MCF 10A (cell line): ENCODE measurements at places on chromosomes 1 and 21.
A peak's percentile ranks its signal among the peaks of the same experiment; 100 is the strongest.

GRCh38 chr1:60753036-60753900 lies 329.1 kb upstream of the NFIA start:
- H3K27ac ChIP-seq: no peak overlapping the region
- no peaks in the 10 kb centered on the region for H3K36me3 ChIP-seq
- no peak for DNase-seq
- no peak overlapping the region for H3K4me3 ChIP-seq

- H3K4me1 ChIP-seq: peaks cover 4% of the 10 kb centered on the region
- no peaks in the 10 kb centered on the region for H3K27me3 ChIP-seq
- H3K4me3 ChIP-seq: no peak overlapping the region
- H3K36me3 ChIP-seq: no peaks in the 10 kb centered on the region
- no peak for DNase-seq
Measured at GRCh38 chr1:180918519-180918918, 5.8 kb downstream of the KIAA1614 start.

DNA sequence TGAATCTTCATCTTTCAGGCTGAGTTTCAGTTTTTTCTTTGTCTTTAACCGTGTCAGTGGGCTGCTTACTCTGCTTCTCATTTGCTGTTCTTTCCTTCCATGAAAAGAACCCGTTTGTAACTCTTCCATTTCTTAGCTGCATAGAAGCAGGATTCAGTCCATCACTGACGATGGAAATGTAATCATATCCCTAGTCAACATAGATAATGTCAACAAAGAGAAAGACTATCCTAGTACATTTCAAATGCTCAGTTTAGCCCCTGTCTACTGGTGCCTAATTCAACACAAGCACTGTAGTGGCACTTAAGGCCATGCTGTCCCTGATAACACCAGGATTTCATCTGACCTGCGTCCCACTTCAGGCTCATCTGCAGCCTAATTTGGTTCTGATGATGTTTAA lies 376 bp downstream of the GBP1 start:
- H3K36me3 ChIP-seq: no peaks in the 10 kb centered on the region
- no peak for DNase-seq
- H3K27me3 ChIP-seq: no peaks in the 10 kb centered on the region
- peak overlapping the region; percentile 91 for H3K27ac ChIP-seq

- peak overlapping the region; percentile 16 for H3K27ac ChIP-seq
- no peak overlapping the region for H3K4me3 ChIP-seq
- peak; percentile 8 for DNase-seq
- no peaks in the 10 kb centered on the region for H3K27me3 ChIP-seq
- no peaks in the 10 kb centered on the region for H3K36me3 ChIP-seq
Measured at GRCh38 chr1:167094690-167095089, 815 bp downstream of the STYXL2 start.

- no peak overlapping the region for H3K4me3 ChIP-seq
- H3K4me1 ChIP-seq: peaks cover 16% of the 10 kb centered on the region
- no peak overlapping the region for H3K27ac ChIP-seq
Measured at GRCh38 chr1:93988634-93989350, 79.6 kb upstream of the GCLM start.

DNA sequence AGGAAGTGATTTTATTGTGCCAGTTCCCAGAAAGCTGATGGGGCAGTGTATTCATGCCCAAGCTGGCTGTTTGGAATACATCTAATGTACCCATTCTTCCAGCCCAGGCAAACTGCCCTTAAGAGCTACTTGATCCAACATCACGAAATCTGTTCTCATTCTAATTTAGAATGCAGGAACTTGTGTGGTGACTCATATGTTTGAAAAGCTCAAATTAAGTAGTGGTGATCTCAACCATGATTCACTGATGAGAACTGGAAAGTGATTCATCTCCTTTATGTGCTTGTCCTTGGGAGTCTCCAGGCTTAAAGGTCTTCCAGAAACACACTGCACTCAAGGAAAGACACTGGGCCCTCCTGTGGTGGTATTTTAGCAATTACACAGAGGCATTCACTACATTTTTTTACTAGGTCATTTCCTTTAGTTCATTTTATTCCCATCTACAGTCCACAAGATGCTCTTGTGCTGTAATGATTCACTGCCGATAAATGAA lies 65.4 kb downstream of the RPE65 start:
- DNase-seq: peak; percentile 98
- no peaks in the 10 kb centered on the region for H3K27me3 ChIP-seq
- H3K4me3 ChIP-seq: no peak overlapping the region
- no peaks in the 10 kb centered on the region for H3K36me3 ChIP-seq
- peak overlapping the region; percentile 40 for H3K27ac ChIP-seq

GRCh38 chr1:246566813-246567645 lies 773 bp downstream of the CNST start:
- H3K27ac ChIP-seq: peak overlapping the region; percentile 97
- H3K4me3 ChIP-seq: peak overlapping the region; percentile 93
- no peaks in the 10 kb centered on the region for H3K27me3 ChIP-seq
- H3K4me1 ChIP-seq: peaks cover 34% of the 10 kb centered on the region

DNA sequence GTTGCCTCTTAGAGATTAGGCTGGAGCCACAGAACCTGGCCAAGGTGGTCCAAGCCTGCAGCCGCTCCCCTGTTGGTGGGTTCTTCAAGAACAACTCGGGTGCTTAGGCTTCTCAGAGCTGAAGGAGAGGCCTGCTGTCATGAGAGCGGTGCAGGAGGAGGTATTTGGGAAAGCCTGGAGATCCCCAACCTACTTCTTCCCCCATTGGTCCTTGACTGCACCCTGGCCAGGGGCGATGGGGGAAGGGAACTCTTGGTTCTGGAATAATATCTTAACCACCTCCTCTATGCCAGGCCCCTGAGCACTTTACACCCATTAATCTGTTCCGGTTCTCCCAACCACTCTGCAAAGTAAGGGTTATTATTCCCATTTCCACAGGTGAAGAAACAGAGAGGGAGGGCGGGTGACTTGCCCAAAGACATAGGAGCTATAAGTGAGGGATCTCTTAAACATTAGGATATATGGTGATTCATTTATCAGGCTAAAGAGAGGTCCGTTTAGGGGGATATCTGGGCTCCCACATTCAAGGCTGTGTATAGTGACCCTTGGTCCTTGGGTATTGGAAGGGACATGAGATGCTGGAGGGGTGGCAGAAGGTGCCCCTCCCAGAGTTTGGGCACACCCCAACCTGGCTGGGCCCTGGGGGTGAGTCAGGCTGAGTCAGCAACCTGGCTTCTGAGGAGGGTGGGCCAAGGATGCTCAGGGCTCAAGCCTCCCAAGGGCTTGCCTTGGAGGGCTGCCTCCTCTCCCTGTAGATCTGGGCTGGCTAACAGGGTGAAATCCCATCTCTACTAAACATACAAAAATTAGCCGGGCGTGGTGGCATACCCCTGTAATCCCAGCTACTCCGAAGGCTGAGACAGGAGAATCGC lies 5.2 kb downstream of the TRNP1 start:
- peaks cover 72% of the 10 kb centered on the region for H3K36me3 ChIP-seq
- peak overlapping the region; percentile 92 for H3K27ac ChIP-seq
- H3K27me3 ChIP-seq: no peaks in the 10 kb centered on the region
- H3K4me1 ChIP-seq: peaks cover 40% of the 10 kb centered on the region
- DNase-seq: peak; percentile 83

DNA sequence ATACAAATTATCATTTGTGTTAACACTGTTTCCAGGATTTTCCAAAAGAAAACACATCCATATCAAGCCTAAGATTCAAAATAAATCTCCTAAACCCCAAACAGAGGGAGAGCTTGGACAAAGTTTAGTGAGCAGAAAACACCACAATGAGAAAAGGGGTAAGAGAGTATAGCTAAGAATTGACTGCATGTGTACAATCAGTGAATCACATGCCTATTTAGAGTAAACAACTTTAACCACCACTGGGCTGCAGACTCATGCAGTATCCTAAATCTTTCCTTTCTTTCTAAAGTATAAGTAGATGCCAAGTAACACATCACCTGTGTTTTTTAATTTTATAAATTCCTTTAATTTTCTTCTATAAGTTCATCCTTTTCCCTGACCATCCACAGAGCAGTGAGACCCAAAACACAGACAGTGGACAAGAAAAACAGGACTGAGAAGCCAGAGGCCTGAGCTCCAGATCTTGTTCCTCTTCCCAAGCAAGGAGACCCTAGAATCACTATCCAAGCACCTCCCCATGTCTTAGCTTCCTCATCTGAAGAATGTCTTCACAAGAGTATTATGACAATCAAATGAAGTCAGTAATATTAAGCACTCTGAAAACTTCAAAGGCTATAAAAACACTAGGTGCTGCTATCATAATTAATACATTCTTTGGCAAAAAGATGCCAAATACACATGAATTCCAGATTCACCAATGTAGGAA lies 93.1 kb downstream of the VAV3 start:
- H3K4me3 ChIP-seq: no peak overlapping the region
- H3K27me3 ChIP-seq: no peaks in the 10 kb centered on the region
- H3K27ac ChIP-seq: no peak overlapping the region

DNA sequence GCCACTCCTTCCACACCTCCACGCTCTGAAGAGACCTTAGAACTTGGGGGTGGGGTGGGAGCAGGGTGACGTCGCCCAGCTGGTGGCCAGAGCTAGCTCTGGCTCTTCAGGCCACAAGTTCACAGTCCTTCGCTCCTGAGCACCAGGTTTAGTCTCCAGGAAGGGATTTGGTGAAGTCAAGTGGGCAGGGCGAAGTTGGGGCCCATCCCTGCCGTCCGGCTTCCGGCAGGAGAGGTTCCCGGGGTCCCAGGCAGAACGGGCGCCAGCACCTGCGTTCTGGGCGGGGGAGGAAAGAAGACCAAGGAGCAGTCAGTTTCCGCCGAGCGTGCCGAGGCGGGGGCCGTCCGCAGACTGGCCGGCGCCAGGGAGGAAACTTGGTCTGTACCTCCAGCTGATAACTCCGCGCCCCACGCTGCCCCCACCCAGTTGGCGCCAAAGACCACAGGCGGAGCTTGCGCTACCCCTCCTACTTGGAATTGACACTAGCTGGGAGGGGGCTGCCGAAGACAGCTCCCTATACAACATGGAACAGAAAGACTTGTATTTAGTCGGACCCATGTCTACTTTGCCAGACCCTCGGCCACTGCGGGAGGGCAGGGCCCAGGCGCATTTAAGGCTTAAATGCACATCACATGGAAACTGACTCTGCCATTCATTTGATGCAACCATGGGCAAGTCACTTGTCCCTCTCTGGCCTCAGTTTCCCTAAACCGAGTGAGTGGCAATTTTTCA lies 995 bp downstream of the ID3 start:
- peaks cover 13% of the 10 kb centered on the region for H3K36me3 ChIP-seq
- H3K27ac ChIP-seq: peak overlapping the region; percentile 90
- H3K4me1 ChIP-seq: peaks cover 45% of the 10 kb centered on the region
- peak overlapping the region; percentile 94 for H3K4me3 ChIP-seq
- DNase-seq: peak; percentile 66

DNA sequence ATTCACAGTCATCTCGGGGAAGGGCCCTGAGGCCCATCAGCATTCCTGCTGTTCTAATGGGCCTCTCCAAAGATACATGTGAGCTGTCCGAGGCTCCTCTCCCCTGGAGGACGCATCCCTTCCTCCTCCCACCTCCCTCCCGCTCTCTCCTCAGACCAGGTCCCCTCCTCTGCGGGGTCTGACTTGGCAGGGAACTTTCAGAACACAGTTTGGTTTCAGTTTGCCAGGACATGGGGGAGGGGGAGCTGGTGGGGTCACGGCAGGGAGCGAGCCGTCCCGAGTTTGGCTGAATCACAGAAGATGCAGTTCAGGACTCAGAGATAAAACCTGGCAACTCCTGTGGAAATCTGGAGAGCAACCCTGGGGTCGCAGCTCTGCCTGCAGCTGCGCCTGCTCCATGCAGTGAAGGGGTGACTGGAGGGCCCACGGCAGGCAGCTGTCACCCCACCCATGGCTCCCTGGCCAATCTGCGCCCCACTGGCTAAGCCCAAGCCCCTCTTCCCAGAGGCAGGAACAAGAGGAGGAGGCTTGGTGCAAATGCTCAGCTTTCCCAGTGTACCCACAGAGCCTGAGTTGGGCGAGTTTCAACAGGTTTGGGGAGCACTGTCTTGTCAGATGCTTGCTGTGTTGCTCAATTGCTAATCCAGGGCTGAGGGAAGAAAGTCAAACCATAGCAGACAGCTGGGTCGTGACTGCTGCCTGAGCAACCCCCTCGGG lies 5.7 kb downstream of the WNT4 start:
- H3K27ac ChIP-seq: peak overlapping the region; percentile 49
- H3K27me3 ChIP-seq: no peaks in the 10 kb centered on the region
- no peaks in the 10 kb centered on the region for H3K36me3 ChIP-seq
- peak overlapping the region; percentile 45 for H3K4me3 ChIP-seq
- peaks cover 21% of the 10 kb centered on the region for H3K4me1 ChIP-seq
- DNase-seq: peak; percentile 89

DNA sequence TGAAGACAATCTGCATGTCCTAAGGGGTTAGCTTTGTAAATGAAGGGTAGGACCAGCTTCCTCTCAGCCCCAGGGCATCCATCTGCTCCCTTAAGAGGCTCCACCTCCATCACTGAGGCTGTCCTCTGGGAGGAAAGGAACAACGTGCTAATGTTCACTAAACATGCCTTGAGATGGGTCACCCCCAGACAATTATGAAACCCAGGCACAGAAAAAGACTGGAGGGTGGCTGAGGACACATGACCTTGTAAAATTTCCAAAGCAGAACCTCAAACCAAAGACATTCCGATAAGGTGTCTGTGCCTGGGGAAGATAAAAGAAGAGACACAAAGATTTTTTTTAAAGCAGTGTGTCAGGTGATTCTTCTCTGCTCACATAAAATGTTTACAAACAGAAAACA lies 37.6 kb upstream of the ZNF124 start:
- peak overlapping the region; percentile 98 for H3K27ac ChIP-seq
- H3K4me3 ChIP-seq: peak overlapping the region; percentile 98
- H3K36me3 ChIP-seq: peaks cover 20% of the 10 kb centered on the region
- peaks cover 13% of the 10 kb centered on the region for H3K27me3 ChIP-seq
- no peak for DNase-seq

DNA sequence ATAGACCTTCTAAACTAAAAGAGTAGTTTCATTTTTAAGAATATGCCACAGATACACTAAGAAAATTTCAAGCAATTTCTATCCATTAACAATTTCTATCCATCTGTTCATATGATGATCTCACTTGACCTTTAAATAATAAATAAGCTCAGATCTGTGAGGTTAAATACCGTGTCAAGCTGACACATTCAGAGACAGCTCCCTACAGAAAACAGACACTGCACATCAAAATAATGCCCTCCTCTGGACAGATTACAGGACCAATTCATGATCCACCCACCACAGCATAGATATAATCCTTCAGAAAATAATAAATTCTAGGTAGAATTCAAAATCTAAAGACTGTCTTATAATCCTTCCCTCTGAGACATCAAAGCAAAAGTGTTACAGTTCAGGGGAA lies 49.4 kb upstream of the SEC16B start:
- no peaks in the 10 kb centered on the region for H3K4me1 ChIP-seq
- no peaks in the 10 kb centered on the region for H3K27me3 ChIP-seq
- no peak overlapping the region for H3K27ac ChIP-seq

- H3K4me1 ChIP-seq: no peaks in the 10 kb centered on the region
- H3K4me3 ChIP-seq: no peak overlapping the region
- H3K36me3 ChIP-seq: peaks cover 3% of the 10 kb centered on the region
- no peak overlapping the region for H3K27ac ChIP-seq
- DNase-seq: peak; percentile 74
Measured at GRCh38 chr1:170010443-170010842, 64.1 kb downstream of the KIFAP3 start.

- no peaks in the 10 kb centered on the region for H3K27me3 ChIP-seq
- DNase-seq: peak; percentile 4
- H3K27ac ChIP-seq: peak overlapping the region; percentile 80
- H3K4me1 ChIP-seq: peaks cover 17% of the 10 kb centered on the region
- peak overlapping the region; percentile 53 for H3K4me3 ChIP-seq
Measured at GRCh38 chr1:172549621-172550280, 16.8 kb downstream of the SUCO start.
